ENCODE measurements at places on chromosomes 2 and 18. TPM values are rescaled to one million over a fixed set of nuclear protein-coding genes. Genes with fewer than 3 reads are reported as not detected.

The KCNK3 gene
- total RNA-seq: 1.5 TPM

The CXCR1 gene
- not detected for total RNA-seq

The RUFY4 gene
- total RNA-seq: not detected

The KCNG3 gene
- 2.7 TPM for total RNA-seq

The ACMSD gene
- not detected for total RNA-seq

GRCh38 chr2:107436281-107436680 is 390.4 kb upstream of the RGPD4 start:
- no peak for DNase-seq

DNA sequence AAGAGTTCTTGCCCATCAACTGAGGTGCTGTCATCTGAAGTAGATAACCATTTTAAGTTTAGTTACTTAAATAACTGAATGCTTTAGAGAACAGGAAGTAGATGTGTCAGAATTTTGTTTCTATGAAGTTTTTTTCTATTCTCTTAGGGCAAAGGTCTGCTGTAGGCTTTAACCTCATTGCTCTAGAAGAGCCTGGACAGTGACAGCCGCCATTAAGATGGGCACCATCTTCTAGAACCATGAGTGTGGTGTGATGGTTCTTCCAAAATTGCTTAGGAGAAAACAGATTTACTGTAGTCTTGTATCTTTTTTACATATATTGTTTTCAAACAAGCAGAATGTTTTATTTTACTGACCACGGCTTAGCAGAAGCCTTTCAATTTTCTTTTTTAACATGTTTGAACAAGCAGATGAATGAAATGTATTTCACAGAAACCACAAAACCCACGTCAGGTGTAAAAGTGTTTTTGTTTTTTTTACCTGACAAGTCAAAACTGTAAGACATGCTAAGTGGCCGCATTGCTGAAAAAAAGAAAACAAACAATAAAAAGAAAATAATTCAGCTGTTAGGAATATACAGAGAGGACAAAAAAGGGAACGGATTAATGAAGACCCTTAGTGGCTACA is 77.9 kb downstream of the PRELID3A start:
- no peak for DNase-seq

DNA sequence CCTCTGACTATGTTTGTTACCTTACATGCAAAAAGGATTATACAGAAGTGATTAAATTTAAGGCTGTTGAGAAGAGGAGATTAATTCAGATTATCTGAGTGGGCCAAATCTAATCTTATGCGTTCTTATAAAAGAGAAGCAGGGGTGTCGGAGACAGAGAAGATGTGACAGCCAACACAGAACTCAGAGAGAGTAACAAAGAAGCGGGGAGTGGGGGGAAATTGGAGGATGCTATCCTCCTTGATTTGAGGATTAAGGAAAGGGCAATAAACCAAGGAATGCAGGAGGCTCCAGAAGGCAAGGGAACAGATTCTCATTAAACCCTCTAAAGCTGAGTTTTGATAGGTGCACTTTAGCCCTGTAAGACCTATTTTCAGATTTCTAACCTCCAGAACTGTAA is 291.3 kb upstream of the REG3G start:
- DNase-seq: no peak

DNA sequence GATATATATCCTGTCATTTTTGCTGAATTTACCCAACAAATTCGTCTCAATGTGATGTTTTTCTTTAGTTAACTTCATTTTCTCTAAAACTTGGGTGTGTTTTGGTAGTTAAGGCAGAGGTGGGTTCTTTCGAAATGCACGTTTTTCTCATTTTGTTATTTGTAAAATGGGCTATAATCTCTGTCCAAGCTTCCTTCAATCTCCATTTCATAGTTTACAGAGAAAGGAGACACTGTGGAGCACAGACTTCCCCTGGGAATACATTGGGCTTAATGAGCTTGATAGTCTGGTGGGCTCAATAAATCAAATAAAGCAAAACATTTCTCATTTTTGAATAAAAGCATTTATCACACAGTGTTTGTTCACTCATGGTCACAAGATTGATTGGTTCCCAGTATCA is 145.1 kb downstream of the AGPS start:
- no peak for DNase-seq

DNA sequence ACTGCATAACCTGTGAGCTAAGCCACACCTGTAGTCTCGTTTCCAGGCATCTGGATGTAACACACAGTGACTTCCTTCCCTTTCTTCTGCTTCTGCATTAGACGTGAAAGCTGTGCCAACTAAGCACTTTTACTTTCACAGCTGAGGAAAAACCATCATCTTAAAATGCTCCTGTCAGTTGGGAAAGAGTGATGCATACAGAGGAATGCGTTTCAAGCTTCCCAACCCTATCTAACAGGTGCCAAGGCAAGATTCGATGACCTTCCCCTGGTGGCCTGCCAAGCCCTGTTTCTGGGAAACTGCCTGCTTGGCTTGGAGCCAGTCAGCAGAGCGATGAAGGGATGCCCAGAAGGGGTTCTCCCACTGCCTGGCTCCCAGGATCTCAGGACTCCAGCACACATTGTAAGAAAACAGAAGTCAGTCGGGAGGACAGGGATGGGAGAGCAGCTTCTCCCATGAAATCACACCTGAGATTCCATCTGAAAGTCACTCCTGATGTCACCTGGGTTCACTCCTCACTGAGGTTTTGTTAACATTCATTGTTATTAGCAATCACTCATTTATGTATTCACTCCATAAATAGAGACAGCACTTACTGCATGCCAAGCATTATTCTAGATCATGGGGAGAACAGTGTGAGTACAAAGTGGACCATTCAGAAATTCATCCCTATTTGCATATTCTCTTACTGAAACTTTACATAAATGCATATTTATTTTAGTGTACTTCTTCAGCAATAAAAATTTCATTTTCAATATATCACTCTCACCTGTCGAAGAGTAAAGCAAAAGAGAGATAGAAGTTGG is 64.1 kb downstream of the DTNA start:
- no peak for DNase-seq

GRCh38 chr2:32735348-32735747 is 107.5 kb downstream of the TTC27 start:
- DNase-seq: no peak

- DNase-seq: peak; percentile 27
These were observed at the start of gene OBSL1 for GRCh38 chr2:219571311-219572236. Gene OBSL1 (minus strand): TSS chr2:219571539. CDS start chr2:219571232, 307 bp downstream.

DNA sequence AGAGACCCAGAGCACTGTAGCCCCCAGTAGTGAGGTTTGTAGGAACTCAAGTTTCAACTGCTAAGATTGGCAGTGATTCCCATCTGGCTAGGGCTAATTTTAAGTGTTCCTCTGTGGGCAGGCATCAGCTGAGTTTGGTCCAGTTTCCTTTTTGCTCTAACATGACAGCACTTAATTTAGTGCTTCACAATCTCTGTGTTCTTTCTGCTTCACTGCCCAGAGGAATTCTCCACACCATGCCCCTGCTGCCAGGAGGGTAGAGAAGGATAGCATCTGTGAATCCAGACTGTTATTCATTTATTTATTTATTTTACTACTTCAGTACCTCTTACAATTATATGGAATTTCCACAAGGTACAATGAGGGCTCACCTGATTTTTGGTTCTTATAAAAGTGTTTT is 549.9 kb upstream of the FSIP2 start:
- no peak for DNase-seq

DNA sequence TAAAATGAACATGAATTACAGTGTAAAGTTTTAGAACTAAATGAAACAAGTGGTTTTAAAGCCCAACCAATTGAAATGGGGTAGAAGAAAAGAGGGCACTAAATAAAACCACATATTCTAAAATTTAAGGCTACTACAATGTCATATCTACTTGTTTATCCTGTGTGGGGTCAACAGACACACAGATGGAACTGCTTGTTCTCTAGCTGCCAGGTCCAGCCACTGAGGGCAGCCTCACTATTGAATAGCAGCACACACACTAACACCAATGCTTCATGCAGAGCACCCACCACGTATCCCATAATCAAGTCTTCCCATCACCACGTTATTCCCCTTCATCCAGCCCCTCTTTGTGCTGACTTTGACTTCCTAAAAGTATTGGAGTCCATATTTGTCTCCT is 88.1 kb downstream of the SPIRE1 start:
- no peak for DNase-seq
